Epithelial cell of prostate (primary cell): ENCODE measurements at places on chromosomes 2 and 18.

DNA sequence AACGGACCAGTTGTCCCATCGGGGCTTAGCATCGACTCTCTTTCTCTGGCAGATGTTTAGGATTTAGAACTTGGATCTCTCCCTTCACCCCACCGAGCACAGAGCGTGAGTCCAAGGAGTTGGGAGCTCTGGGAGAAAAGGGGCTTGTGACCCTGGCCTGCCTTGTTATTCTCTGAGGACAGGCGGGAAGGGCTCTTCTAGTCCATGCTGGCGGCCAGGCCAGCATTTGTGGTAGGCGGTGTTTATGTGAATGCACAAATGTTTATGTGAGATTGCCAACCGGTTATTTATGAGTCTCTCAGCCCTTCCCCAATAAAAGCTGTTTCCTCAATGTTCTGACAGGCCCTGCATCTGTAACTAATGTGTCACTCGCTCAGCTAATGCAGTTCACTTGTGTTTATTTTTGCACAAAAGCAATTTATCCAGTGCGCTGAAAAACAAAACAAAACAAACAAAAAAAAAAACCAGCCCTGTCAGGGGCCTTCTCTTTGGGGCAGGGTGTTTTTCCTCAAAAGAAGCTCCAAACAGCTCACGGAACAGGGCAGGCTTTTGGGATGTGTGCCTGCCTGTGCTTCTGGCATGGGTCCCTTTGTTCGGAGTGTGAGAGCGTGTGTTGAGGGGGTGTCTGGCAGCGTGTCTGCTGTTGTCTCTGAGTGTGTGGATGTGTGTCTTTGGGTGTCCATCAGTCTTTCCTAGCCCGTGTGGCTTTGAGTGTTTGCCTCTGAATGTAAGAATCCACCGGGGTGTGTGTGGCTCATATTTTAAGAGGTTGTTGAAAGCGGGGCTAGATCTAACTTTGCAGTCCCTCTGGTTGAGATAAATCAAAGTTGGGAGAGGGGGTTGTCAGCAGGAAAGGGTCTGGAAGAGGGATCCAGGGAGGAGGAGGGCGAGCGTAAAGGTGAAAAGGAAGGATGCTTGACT is 52.8 kb upstream of the HAAO start:
- peak; percentile 75 for DNase-seq

GRCh38 chr18:21857871-21858270 is 117.3 kb downstream of the MIB1 start:
- DNase-seq, result no peak

- DNase-seq, result no peak
These were observed 105.6 kb upstream of the LDLRAD4 start for GRCh38 chr18:13112982-13113381.

DNA sequence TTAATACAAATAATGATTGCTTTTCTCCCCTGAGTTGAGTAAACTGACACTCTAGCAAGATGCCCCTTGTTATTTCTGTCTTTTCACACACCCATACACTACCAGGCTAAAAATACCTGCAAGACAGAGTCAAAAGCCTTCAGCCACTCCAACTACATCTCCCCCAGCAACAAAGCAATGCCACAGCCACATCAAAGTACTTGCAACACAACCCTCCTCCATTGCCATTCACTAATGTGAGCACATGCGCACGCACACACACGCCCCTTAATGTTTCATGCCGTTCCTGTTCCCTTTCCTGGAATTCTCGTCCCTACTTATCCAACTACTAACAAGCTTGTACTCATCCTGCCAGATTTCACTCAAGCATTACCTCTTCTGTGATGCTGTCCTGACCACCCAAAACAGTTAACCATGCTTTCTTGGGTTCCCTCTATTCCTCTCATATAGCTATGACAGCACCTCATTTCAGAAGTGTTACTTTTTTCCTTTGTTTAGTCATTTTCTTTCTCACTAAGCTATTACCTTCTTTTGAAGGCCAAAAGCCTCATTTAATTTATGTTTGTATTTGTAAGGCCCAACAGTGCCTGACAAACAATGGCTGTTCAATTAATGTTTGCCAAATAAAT is 29.6 kb downstream of the SLC25A12 start:
- DNase-seq, result no peak

GRCh38 chr2:219661955-219662395 is 34.5 kb downstream of the SLC4A3 start:
- no peak for DNase-seq

GRCh38 chr2:57728691-57729090 is 317.9 kb upstream of the VRK2 start:
- no peak for DNase-seq
